ENCODE measurements at places on chromosomes 3 and 15. TPM values are rescaled to one million over a fixed set of nuclear protein-coding genes. Genes with fewer than 3 reads are reported as not detected.

Gene CDCP1
- polyA plus RNA-seq = not detected

Gene CHRNA3
- polyA plus RNA-seq = not detected

Gene CPNE4
- polyA plus RNA-seq = not detected

Gene ASB14
- 0.53 TPM for polyA plus RNA-seq

Gene INSYN1
- not detected for polyA plus RNA-seq

Gene GOLGA8J
- polyA plus RNA-seq = not detected
